Activated naive CD8-positive, alpha-beta T cell treated with anti-CD3 and anti-CD28 coated beads for 36 hours (primary cell): ENCODE measurements at places on chromosomes 1 and 21. TPM values are rescaled to one million over a fixed set of nuclear protein-coding genes. Genes with fewer than 3 reads are reported as not detected.

DNA sequence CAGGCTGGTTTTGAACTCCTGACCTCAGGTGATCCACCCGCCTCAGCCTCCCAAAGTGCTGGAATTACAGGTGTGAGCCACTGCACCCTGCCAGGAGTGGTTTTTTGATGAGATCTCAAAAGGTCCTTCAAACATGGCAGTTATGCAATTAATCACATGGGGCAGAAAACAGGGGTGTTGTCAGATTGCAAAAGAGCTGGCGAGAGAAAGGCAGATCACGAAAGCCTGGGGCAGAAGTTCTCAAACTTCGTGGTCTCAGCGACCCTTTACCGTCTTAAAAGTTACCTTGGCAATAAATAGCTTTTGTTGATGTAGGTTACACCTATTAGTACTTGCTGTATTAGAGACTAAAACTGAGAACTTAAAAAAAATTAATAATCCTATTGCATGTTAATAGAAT is 16.1 kb downstream of the CNR2 start:
- H3K4me3 ChIP-seq: no peak overlapping the region
- no peak for DNase-seq
- no peak overlapping the region for H3K27ac ChIP-seq
- H3K27me3 ChIP-seq: peaks cover 8% of the 10 kb centered on the region

GRCh38 chr1:209714338-209714737 is 9.7 kb downstream of the HSD11B1 start:
- H3K4me1 ChIP-seq: peaks cover 45% of the 10 kb centered on the region
- H3K4me3 ChIP-seq: no peak overlapping the region

DNA sequence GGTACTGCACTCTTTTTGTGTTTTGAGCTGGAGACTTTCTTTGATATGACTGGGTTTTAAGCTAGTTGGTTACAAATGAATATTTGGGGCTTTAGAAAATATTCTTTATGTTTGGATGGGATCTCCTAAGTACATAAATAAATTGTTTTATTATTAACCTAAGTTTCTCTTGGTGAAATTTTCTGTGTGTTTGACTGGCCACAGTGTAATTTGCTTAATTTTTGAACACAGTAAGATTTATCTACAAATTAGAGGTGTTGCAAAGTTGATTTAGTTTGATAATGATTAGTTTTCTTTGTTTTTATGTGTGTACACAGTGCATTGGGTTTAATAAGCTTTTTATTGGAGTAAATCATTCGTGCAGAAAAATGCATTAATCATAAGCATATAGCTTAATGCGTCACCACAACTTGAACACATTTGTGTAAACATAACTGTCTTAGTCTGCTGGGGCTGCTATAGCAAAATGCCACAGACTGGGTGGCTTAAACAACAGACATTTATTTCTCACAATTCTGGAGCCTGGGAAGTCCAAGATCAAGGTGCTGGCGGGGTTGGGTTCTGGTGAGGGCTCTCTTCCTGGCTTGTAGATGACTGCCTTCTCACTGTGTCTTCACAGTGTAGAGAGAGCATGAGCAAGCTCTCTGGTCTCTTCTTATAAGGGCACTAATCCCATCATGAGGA is 17.4 kb upstream of the SLC6A9 start:
- H3K27me3 ChIP-seq: peaks cover 3% of the 10 kb centered on the region
- H3K27ac ChIP-seq: peak overlapping the region; percentile 20
- no peak for DNase-seq
- peaks cover 17% of the 10 kb centered on the region for H3K4me1 ChIP-seq

DNA sequence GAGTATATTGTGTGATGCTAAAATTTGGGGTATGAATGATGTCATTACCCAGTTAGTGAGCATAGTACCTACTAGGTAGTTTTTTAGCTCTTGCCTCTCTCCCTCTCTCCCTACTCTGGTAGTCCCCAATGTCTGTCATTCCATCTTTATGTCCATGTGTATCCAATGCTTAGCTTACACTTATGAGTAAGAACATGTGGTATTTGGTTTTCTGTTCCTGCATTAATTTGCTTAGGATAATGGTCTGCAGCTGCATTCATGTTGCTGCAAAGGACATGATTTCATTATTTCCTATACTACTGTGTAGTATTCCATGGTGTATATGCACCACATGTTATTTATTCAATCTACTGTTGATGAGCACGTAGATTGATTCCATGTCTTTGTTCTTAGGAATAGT is 54.4 kb upstream of the NEGR1 start:
- H3K4me1 ChIP-seq: no peaks in the 10 kb centered on the region
- H3K4me3 ChIP-seq: no peak overlapping the region
- no peak for DNase-seq
- H3K27ac ChIP-seq: no peak overlapping the region
- H3K27me3 ChIP-seq: no peaks in the 10 kb centered on the region
- no peaks in the 10 kb centered on the region for H3K36me3 ChIP-seq

- DNase-seq: no peak
- no peaks in the 10 kb centered on the region for H3K27me3 ChIP-seq
- H3K27ac ChIP-seq: no peak overlapping the region
- H3K4me3 ChIP-seq: no peak overlapping the region
Measured at GRCh38 chr1:40966417-40966816, 13.1 kb upstream of the CTPS1 start.

The BNIPL gene
- 0.54 TPM for total RNA-seq

The ADGRL4 gene
- not detected for total RNA-seq

The NPR1 gene
- total RNA-seq: 0.06 TPM

GRCh38 chr1:6627031-6627430 is 2.4 kb downstream of the THAP3 start:
- H3K4me1 ChIP-seq: peaks cover 23% of the 10 kb centered on the region
- H3K27me3 ChIP-seq: no peaks in the 10 kb centered on the region
- peak overlapping the region; percentile 89 for H3K4me3 ChIP-seq
- peak overlapping the region; percentile 16 for H3K27ac ChIP-seq
- no peak for DNase-seq

The DNM3 gene
- 0.34 TPM for total RNA-seq

- peak overlapping the region; percentile 99 for H3K27ac ChIP-seq
- H3K4me1 ChIP-seq: peaks cover 50% of the 10 kb centered on the region
- H3K36me3 ChIP-seq: peaks cover 60% of the 10 kb centered on the region
- H3K4me3 ChIP-seq: peak overlapping the region; percentile 96
- peaks cover 5% of the 10 kb centered on the region for H3K27me3 ChIP-seq
Measured at GRCh38 chr1:12616709-12617373, 1.2 kb downstream of the DHRS3 start.

GRCh38 chr21:44686843-44687561 is 5.0 kb upstream of the KRTAP12-1 start:
- no peak overlapping the region for H3K4me3 ChIP-seq
- H3K27ac ChIP-seq: no peak overlapping the region
- H3K36me3 ChIP-seq: no peaks in the 10 kb centered on the region
- no peak for DNase-seq
- H3K4me1 ChIP-seq: peaks cover 17% of the 10 kb centered on the region

DNA sequence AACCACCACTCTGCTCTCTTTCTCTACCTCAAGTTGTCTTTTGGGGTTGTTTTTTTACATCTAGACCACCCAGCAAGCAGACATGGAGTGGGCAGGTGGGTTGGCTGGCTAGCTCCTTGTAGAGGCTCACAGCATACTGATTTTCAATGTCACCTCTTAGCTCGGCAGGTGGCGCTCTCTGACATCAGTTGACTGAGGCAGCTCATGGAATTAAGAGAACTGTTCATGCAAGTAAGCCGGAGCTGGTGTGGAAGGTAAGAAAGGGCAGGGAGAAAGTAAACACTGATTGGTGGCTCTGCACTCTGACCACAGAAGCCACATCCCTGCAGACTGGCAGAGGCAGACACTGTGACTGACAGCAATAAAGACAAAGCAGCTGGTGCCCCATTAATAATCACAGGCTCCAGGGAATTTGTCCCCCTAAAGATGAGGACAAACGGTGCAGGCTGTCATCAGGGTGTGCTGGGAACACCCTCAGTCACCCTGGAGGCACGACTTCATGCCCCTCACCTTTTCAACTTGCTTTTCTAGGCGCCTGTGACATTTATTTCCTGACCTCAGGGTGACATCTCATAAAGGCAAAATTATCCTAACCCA is 226.8 kb downstream of the LMX1A start:
- no peaks in the 10 kb centered on the region for H3K4me1 ChIP-seq
- no peak overlapping the region for H3K27ac ChIP-seq
- no peak overlapping the region for H3K4me3 ChIP-seq
- peak; percentile 10 for DNase-seq
- H3K27me3 ChIP-seq: peaks cover 11% of the 10 kb centered on the region

The SGIP1 gene
- total RNA-seq: not detected

The CFHR2 gene
- total RNA-seq: not detected
